ENCODE measurements at places on chromosomes 12 and 14.
A peak's percentile ranks its signal among the peaks of the same experiment; 100 is the strongest.

- no peak for DNase-seq
These were observed 305.4 kb downstream of the BMP4 start for GRCh38 chr14:53651096-53651740.

GRCh38 chr12:80400571-80400991 is 43.5 kb upstream of the PTPRQ start:
- DNase-seq = no peak

DNA sequence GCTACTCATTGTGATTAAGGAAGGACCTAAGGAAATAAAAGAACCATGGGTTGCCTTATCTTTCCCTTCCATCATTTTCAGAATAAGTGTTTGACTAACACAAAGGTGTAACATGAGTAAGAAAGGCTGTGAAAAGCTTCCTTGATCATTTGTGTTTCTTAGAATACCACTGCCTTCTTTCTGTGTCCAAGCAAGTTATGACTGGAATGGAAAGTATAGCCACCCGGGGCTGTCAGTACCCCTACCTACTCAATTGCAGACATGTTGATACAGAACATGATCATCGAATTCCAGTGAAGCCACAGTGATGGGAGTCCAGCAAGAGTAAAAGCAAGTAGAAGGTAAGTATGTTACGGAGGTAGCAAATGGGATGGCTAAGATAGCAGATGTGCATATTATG is 209.8 kb downstream of the PELI2 start:
- no peak for DNase-seq

DNA sequence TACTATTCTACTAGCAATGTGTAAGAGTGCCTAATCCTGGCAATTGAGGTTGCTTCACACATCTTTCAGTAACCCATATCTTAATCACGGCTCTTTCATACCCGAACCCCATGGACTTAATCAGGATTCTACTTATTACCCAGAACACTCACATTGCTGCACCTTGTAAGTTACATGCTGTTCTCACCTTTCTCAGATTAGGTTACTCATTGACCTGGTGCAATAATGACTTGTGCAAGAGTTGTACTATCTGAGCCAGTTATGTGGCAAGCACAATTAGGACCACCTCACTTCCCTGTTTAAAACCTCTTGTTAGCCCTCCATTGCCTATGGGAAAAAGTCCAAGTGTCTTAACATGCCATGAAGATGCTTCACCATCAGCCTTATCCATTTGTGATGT is 306.7 kb upstream of the E2F7 start:
- no peak for DNase-seq

- no peak for DNase-seq
These were observed 77.7 kb downstream of the SEC23A start for GRCh38 chr14:39025250-39025809.

- DNase-seq = no peak
These were observed 20.5 kb downstream of the MEG3 start for GRCh38 chr14:100846309-100846859.

DNA sequence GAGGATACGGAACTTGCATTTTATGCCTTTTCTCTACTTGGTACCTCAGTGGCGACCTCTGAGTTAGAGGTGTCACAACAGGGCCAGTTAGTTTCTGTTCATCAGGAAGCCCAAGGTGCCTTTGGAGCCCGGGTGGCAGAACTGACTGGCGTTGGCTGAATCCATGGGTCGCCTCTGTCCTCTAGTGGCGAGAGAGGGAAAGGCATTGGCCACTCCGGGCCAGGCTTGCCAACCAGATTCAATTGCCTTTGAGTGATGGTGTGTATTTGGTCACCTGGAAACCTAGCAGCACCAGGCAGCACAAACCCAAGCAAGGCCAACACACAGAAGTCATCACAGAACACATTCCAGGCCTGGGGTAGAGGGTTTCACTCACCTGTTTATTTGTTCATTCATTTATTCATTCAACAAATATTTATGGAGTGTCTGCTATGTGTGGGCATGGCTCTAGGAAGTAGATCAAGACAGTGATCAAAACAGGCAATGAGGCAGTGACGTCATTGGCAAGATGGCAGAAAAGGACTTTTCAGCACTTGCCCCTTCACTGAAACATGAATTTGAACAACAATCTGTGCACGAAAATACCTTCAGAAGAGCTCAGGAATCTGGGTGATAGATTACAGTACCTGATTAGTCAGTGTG is 40.5 kb upstream of the KCNA5 start:
- DNase-seq = peak; percentile 30

DNA sequence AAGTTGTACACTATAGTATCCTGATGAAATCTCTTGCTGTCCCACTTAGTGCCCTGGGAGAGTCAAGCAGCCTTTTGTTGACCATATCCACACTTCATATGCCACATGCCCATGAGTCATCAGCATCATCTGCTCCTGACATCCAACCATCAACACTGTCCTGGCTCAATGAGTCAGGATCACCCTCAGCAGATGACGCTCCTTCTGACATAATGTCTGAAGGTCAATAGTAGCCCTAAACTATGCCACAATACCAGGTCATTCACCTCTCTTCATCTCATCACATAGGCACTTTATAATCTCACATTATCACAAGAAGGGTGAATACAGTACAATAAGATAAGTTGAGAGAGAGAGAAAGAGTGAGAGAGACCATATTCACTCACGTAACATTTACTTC is 369.0 kb upstream of the FAR2 start:
- peak; percentile 20 for DNase-seq

GRCh38 chr12:49796606-49797448 is 31.4 kb downstream of the NCKAP5L start:
- no peak for DNase-seq

GRCh38 chr14:51643140-51643539 is 8.6 kb upstream of the FRMD6 start:
- no peak for DNase-seq

GRCh38 chr14:88947646-88948598 is 123.5 kb downstream of the TTC8 start:
- DNase-seq = no peak

DNA sequence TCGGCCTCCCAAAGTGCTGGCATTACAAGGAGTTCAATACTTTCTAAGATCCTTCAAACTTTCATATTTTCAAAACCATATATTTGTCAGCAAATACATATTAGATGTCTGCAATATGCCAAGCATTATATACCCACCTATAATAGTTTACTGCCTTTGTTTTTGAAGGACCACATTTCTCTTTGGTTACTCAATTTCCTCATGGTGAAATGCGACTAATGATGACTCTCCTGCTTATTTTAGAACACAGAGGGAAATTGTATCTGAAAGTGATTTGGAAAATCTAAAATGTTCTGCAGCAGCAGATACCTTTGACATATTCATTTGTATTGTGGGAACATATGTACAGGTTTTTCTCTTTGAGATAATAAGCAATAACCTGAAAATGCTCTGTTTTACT is 2.7 kb upstream of the CNTN1 start:
- no peak for DNase-seq

- no peak for DNase-seq
These were observed 786.6 kb upstream of the TBX3 start for GRCh38 chr12:115470526-115470925.

GRCh38 chr12:91001306-91001705 is 3.5 kb downstream of the EPYC start:
- DNase-seq = no peak

GRCh38 chr14:50808053-50808452 is 22.9 kb downstream of the NIN start:
- DNase-seq = no peak

DNA sequence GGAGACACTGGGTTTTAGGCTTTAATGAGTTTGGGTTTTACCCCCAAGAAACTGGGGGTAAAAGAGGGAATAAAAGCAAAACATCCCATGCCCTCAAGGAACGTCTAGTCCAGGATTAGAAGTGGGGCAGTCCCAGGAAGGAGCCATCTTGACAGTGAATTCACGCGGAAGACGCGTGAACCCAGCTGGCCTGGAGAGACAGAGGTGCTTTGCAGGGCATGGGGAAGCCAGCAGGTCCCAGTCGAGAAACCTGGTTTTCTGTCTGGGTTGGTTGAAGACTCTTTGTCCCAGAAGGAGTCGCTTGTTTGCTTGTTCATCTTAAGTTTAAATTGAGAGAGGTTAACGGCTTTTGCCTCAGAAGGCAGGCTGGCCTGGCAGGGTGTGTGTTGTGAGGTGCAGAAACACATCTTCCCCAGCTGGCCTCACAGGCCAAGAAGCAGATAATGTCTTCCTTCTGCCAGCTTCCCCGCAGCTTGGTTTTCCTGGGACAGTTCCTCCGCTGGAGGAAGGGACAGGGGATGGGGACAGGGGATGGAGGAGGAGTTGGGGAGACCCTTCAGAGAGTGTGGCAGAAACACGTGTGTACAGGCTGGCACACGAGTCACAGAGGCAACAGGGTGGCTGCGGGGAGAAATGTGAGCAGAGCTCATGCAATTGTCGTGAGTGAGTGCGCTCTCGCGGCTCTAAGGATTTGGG is 18.5 kb upstream of the CD9 start:
- DNase-seq = no peak

DNA sequence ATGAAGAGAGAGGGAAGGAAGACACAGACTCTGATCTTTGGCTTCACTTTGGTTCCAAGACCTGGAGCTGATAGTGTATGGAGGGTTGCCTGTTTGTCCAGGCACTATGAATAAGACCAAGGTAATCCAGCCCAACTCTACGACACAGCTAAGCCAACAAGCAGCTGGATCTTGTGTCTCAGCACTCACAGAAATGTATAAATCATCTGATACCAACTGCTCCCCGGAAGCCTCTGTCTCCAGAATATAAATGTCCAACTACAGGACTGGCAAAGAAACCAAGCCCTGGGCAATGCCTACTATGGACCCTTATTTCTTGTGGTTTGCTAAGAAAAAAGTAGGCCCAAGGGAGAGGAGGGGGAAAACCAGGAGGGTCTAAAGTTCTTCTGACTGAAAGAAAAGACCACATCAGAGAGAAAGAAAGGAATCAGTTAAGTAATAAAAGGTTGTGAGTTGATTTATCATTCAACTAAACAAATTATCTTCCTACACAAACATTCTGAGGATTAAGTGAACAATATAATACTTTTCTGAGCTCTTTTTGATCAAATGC is 204.0 kb downstream of the DAD1 start:
- no peak for DNase-seq

DNA sequence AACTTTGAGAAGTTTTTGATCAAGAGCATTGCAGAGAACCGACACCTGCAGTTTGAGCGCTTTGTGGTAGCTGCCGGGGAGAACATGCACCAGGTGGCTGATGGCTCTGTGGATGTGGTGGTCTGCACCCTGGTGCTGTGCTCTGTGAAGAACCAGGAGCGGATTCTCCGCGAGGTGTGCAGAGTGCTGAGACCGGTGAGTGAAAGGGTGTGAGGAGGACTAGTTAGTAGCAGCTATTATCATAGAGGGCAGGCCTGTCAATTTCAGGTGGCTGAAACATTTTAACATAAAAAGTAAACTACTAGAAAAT is 27.0 kb upstream of the HIGD1C start:
- DNase-seq = no peak

GRCh38 chr14:79011091-79011919 is 841.1 kb downstream of the NRXN3 start:
- DNase-seq = peak; percentile 38

- DNase-seq = no peak
These were observed 1.4 kb upstream of the SLC8A3 start for GRCh38 chr14:70190156-70190555.

- no peak for DNase-seq
These were observed 81.6 kb upstream of the MANSC4 start for GRCh38 chr12:27861428-27862167.

DNA sequence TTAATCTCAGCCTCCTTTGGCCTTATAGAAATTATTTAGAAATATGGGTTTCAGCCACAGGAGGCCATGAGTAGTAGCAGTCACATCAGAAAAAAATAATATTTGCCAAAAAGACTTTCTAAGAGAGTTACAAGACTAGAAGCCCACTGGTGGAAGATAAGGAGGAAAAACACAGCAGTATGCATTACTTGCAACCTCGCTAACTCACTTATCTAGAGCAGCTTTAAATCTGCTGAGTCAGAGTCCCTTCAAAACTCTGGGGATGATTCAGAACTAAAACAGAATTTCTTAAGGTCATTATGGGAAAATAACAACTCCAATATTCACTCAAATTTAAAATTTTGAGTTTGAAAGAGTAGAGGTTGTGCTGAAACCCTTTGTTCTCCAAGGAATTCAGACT is 6.2 kb downstream of the OR4K17 start:
- DNase-seq = no peak

Measured in GM04504 (cell line).